ENCODE measurements at places on chromosomes 7 and 10. TPM values are rescaled to one million over a fixed set of nuclear protein-coding genes. Genes with fewer than 3 reads are reported as not detected.

Gene LRRD1
- under 0.01 TPM for total RNA-seq

Gene GRID2IP
- total RNA-seq: not detected

Gene ASB13
- 7.4 TPM for total RNA-seq

Gene ASAH2
- total RNA-seq: 0.31 TPM

Gene CCDC146
- total RNA-seq: 1.5 TPM

Gene TMEM196
- not detected for total RNA-seq

Gene CYP2C19
- not detected for total RNA-seq

Gene CALML3
- not detected for total RNA-seq

Gene OR2A7
- not detected for total RNA-seq

Gene DDC
- total RNA-seq: not detected

Gene SEMA3D
- 0.32 TPM for total RNA-seq

Gene GRID1
- not detected for total RNA-seq

Gene GRM3
- total RNA-seq: not detected

Gene NKX1-2
- total RNA-seq: not detected

Gene RBP3
- total RNA-seq: not detected

Gene FBXO24
- total RNA-seq: 0.25 TPM

Gene ABCB4
- 0.32 TPM for total RNA-seq

Gene SOSTDC1
- total RNA-seq: not detected

Gene OPTN
- 87.9 TPM for total RNA-seq

Gene REPIN1
- 43.5 TPM for total RNA-seq

Gene RADIL
- total RNA-seq: 1.3 TPM

Gene MINDY3
- 26.0 TPM for total RNA-seq

Gene LIPK
- total RNA-seq: not detected

Gene HOXA1
- total RNA-seq: 0.49 TPM

Gene TET1
- total RNA-seq: 0.69 TPM

Gene TMEM184A
- not detected for total RNA-seq

Gene TUBB8
- not detected for total RNA-seq

Gene MUC3A
- total RNA-seq: not detected

Gene PNLIPRP2
- total RNA-seq: not detected

Gene GBF1
- total RNA-seq: 31.8 TPM

Gene SLC16A12
- not detected for total RNA-seq

Gene INHBA
- 2.6 TPM for total RNA-seq

Gene MRPS33
- 24.9 TPM for total RNA-seq

Gene CXCL12
- 17.4 TPM for total RNA-seq

All from bladder microvascular endothelial cell (primary cell).